Tibial artery (tissue), 4 donors: ENCODE measurements at places on chromosomes 3 and 15.

GRCh38 chr3:126317029-126317996 is 39.9 kb downstream of the KLF15 start:
- DNase-seq, result peak; percentile 16
- no peaks in the 10 kb centered on the region for H3K27me3 ChIP-seq
- no peak overlapping the region for H3K4me3 ChIP-seq
- H3K27ac ChIP-seq, result no peak overlapping the region

DNA sequence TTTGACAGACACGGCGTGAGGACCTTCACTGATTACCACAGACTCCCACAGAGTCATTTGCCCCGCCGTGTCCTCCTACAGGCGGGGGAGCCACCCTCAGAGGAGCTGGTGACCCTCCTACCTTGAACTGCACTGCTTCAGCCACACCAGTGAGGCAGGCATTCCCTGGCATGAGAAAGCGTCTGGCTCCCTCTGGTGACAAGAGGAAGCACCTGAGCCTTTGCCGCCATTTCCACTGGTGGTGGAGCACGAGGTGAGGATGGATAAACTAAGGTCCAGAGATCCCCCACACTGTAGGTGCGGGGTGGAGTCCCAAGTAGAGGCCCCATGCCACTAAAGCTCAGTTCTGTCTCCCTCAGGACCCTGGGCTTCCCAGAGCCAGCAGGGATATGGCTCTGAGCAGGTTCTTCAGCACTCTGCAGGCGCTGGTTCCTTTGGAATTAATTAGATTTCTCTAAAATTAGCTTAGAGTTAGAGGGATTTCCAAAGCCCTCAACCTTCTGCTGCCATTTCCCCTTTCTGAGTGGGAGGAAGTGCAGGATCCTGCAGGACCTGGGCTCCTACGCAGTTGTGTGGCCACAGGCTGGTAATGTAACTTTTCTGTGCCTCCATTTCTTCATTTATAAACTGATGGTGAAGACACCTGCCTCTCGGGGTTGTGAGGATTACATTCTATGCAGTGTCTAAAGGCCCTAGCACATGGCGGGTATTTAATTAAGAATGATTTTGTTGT is 224.0 kb downstream of the SLCO3A1 start:
- no peaks in the 10 kb centered on the region for H3K36me3 ChIP-seq
- DNase-seq, result peak; percentile 72
- no peak overlapping the region for H3K4me3 ChIP-seq
- H3K4me1 ChIP-seq, result peaks cover 25% of the 10 kb centered on the region
- no peaks in the 10 kb centered on the region for H3K27me3 ChIP-seq

DNA sequence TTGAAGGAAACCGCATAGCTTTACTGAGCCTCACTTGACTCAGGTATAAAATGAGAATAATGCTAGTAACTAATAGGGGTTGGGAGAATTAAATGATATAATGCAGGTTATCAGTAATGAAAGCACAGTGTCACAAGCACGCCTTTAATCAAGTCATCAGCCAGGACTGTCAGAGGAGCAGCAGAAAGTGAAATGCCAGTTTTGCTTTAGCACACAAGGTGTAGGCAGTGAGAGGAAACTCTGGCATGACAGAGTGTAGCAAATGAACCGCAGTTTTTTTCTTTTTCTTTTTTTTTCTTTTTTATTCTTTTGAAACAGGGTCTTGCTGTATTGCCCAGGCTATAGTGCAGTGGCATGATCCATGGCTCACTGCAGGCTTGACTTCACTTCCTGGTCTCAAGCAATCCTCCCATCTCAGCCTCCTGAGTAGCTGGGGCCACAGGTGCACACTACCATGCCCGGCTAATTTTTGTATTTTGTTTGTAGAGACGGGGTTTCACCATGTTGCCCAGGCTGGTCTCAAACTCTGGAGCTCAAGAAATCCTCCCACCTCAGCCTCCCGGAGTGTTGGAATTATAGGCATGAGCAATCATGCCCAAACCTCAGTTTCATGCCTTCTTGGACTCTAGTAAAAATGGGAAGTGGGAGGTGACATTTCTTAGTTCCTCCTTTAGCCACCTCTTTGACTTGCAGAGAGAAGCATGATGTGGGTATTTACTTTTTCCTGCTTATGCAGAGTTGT is 9.7 kb upstream of the SCAANT1 start:
- H3K27ac ChIP-seq, result no peak overlapping the region
- peaks cover 3% of the 10 kb centered on the region for H3K4me1 ChIP-seq
- H3K4me3 ChIP-seq, result no peak overlapping the region

- H3K4me1 ChIP-seq, result peaks cover 19% of the 10 kb centered on the region
- H3K27me3 ChIP-seq, result no peaks in the 10 kb centered on the region
- no peaks in the 10 kb centered on the region for H3K36me3 ChIP-seq
- no peak overlapping the region for H3K4me3 ChIP-seq
- H3K27ac ChIP-seq, result peak overlapping the region; percentile 24
These were observed 117.8 kb downstream of the NR1D2 start for GRCh38 chr3:24062916-24063315.

- no peak for DNase-seq
- H3K36me3 ChIP-seq, result no peaks in the 10 kb centered on the region
- H3K4me1 ChIP-seq, result peaks cover 15% of the 10 kb centered on the region
- H3K27me3 ChIP-seq, result no peaks in the 10 kb centered on the region
These were observed 18.8 kb downstream of the SHF start for GRCh38 chr15:45168751-45169551.

- H3K4me3 ChIP-seq, result no peak overlapping the region
- peak overlapping the region; percentile 62 for H3K27ac ChIP-seq
- H3K4me1 ChIP-seq, result no peaks in the 10 kb centered on the region
- no peaks in the 10 kb centered on the region for H3K36me3 ChIP-seq
- no peak for DNase-seq
- H3K27me3 ChIP-seq, result no peaks in the 10 kb centered on the region
These were observed 47.7 kb upstream of the SMAD6 start for GRCh38 chr15:66654361-66654738.

DNA sequence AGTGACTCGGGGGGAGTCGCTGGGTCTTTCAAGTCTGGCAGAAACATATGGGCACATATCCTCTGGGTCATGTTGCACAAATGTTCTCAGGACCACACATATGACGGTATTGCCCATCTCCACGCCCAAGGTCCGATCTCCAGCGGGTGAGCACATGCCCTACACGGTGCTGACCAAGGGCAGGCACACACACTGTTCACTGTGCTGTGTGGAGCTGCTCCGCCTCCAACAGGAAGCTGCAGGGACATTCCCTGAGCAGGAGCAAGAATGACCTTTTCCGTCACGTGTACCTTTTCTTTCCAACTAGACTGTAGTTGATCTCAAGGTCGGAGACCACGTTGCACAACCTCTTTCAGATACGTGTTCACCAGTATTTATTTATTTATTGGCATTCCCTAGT is 41.7 kb upstream of the B3GNT5 start:
- H3K4me1 ChIP-seq, result no peaks in the 10 kb centered on the region
- H3K36me3 ChIP-seq, result no peaks in the 10 kb centered on the region
- no peak for DNase-seq

DNA sequence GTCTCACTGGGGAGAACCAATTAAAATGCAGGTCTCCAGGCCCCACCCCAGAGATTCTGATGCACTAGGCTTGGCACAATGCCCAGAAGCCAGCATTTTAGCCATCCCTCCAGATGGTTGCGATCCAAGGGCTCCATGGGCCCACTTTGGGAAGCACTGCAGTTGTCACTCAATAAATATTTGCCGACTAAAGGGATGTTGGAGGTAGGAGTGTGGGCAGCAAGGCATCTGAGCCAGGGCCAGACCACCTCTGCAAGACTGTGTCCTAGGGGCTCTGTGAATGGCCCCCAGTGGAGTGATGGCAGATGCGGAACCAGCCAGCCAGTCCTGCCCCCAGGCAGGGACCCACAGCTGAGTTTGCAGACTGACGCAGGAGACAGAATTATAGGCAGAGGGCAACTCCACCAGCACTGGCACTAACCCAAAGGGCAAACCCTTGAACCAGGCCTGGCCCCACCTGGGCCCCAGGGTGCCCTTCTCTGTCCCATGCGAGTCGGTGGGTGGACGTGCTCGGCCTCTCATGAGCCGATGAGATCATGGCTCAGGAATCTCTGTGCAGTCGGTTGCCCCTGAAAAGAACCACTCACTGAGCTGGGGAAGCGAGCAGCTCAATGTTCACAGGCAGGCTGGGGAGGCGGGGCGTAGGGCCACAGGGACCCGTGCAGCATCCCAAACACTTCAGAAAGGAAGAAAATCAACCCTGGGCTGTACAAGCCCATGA is 49.7 kb downstream of the SEMA5B start:
- peak overlapping the region; percentile 75 for H3K27ac ChIP-seq
- no peaks in the 10 kb centered on the region for H3K27me3 ChIP-seq
- peaks cover 62% of the 10 kb centered on the region for H3K4me1 ChIP-seq
- peak; percentile 91 for DNase-seq
- H3K4me3 ChIP-seq, result no peak overlapping the region
- no peaks in the 10 kb centered on the region for H3K36me3 ChIP-seq

GRCh38 chr15:61869656-61870055 is 190.6 kb downstream of the VPS13C start:
- DNase-seq, result no peak
- peaks cover 34% of the 10 kb centered on the region for H3K36me3 ChIP-seq
- no peak overlapping the region for H3K4me3 ChIP-seq
- H3K27ac ChIP-seq, result no peak overlapping the region

- DNase-seq, result no peak
- no peak overlapping the region for H3K27ac ChIP-seq
- H3K27me3 ChIP-seq, result no peaks in the 10 kb centered on the region
- H3K4me1 ChIP-seq, result peaks cover 98% of the 10 kb centered on the region
- no peak overlapping the region for H3K4me3 ChIP-seq
- no peaks in the 10 kb centered on the region for H3K36me3 ChIP-seq
These were observed 18.5 kb downstream of the IGF1R start for GRCh38 chr15:98666841-98667240.

GRCh38 chr3:34727700-34728099 is 911.6 kb upstream of the ARPP21 start:
- no peak for DNase-seq
- H3K4me1 ChIP-seq, result no peaks in the 10 kb centered on the region
- H3K27me3 ChIP-seq, result no peaks in the 10 kb centered on the region
- no peak overlapping the region for H3K4me3 ChIP-seq
- H3K27ac ChIP-seq, result no peak overlapping the region
- no peaks in the 10 kb centered on the region for H3K36me3 ChIP-seq

DNA sequence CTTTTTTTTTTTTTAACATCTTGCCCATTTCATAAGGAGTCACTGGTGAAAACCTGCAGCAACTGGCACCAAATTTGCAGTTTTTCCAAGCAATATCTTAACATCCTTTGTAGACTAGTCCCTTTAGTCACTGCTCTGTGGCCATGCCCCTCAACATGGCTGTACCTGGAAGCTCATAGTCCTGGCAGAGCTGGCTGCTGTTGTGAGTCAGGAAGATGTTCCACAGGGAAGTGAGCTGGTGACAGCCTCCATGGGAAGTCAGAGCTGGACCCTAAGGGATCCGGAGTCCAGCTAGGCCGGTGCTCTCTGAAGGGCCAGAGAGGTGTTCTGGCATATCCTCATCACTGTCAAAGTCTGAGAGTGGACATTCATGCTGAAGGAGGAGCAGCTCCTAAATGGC is 99.3 kb upstream of the ZBED2 start:
- H3K27ac ChIP-seq, result no peak overlapping the region
- no peak overlapping the region for H3K4me3 ChIP-seq
- H3K36me3 ChIP-seq, result no peaks in the 10 kb centered on the region
- DNase-seq, result no peak
- no peaks in the 10 kb centered on the region for H3K27me3 ChIP-seq

DNA sequence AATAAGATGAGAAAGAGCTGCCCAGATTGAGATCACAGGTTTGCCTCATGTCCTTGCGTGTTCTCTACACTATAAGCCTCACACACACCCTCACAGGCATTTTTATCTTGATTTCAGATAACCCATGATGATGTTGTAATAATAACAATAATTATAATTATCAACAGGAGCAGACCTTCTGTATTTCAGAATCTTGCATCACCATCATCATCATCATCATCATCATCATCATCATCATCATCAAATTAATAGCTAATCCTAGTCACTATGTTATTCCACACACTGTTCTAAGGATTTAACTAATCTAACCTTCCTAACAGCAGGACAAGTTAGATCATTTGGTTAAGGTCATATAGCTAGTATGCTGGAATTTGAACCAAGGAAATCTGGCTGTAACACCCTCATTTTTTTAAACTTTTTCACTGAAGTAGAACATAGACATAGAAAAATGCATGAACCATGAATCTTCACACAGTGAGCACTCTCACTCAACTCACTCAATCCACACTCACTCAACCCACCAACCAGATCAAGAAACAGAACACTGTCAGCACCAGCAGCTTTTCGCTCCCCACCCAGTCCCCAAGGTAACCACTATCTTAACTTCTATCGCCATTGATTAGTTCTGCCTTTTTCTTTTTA is 1.8 kb upstream of the SH2D7 start:
- no peak overlapping the region for H3K27ac ChIP-seq
- DNase-seq, result no peak
- no peak overlapping the region for H3K4me3 ChIP-seq
- no peaks in the 10 kb centered on the region for H3K27me3 ChIP-seq
- no peaks in the 10 kb centered on the region for H3K4me1 ChIP-seq
- no peaks in the 10 kb centered on the region for H3K36me3 ChIP-seq

DNA sequence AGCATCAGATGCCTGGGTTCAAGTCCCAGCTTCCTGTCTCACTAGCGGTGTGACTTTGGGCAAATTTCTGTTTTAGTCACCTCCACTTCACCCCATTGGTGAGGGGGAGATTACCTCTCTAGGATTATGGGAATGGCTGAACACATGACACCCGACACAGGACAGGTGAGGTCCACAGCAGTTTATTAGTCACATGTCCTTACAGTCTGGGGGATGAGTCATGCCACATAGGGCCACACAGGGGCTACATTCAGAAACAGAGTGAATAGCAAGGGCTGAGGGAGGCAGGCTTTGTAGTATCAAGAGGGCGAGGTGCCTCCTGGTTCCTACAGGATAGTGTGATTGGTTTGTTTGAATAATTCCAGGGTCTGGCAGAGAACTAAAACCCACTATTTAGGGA is 15.2 kb upstream of the ITGA11 start:
- H3K27me3 ChIP-seq, result peaks cover 5% of the 10 kb centered on the region
- no peak overlapping the region for H3K27ac ChIP-seq
- no peak for DNase-seq
- H3K4me3 ChIP-seq, result no peak overlapping the region
- H3K4me1 ChIP-seq, result no peaks in the 10 kb centered on the region

DNA sequence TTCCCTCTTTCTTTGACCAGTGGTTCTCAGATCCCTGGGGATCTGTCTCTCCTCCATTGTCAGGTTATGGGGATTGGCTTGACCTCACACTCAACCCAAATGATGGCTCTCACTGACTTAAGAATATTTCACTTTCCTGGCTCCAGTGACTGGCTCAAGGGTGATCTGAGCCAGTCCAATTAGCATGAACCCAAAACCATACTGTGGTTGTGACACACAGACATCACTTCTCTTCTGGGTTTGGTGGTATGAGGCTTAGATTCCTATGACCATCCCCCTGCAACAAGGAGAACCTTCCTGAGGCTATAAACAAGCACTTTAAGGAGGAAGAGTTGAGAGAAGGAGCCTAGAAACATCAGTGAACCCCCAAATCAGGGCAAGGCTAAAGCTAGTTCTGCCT is 85.8 kb downstream of the KCNAB1 start:
- H3K4me3 ChIP-seq, result no peak overlapping the region
- no peaks in the 10 kb centered on the region for H3K36me3 ChIP-seq
- peaks cover 77% of the 10 kb centered on the region for H3K4me1 ChIP-seq
